CD14-positive monocyte (primary cell): ENCODE measurements at places on chromosomes 6 and 20.

DNA sequence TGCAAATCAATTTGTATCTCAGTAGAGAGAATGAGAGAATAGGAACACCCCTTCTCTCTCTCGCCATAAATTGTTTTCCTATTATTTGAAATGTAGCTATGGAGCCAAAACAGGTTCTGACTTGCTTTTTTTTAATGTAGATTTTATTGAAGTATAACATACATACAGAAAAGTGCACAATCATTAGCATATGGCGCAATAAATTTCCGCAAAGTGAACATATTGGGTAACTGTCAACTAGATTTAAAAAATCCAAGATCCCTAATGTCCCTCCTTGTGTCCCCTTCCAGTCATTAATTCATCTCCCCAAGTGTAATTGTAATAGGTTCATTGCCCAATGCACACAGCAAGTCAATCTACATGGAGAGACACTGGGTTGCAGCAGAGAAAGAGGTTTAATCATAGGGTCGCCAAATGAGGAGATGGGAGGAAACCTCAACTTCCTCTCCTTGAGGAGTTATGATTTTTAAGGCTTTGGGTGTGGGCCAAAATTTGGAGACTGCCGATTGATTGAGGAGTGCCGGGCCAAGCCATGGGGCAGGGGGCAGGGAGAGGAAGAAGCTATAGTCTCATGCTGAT is 43.3 kb upstream of the TGM3 start:
- DNase-seq: peak; percentile 85

DNA sequence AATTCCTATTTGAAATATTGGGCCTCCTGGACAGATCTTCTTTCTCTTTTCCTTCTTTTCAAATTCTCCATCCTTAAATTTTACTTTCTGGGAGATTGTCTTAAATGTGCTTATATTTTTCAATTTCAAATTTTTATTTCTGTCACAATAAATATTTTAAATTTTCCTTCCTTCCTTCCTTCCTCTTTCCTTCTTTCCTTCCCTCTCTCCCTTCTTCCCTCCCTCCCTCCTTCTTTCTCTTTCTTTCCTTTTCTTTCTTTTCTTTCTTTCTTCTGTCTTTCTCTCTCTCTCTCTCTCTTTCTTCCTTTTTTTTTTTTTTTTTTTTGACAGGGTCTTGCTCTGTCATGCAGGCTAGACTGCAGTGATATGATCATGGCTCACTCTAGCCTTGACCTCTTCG is 16.7 kb upstream of the PNRC1 start:
- no peak for DNase-seq

- no peak for DNase-seq
These were observed 265.0 kb downstream of the CDC5L start for GRCh38 chr6:44652547-44652946.

GRCh38 chr20:51607170-51607569 is 64.7 kb upstream of the NFATC2 start:
- DNase-seq: no peak

- no peak for DNase-seq
These were observed 394.0 kb downstream of the LAMA2 start for GRCh38 chr6:129276986-129277385.

- DNase-seq: no peak
These were observed 43.8 kb upstream of the FOXQ1 start for GRCh38 chr6:1267790-1268762.

DNA sequence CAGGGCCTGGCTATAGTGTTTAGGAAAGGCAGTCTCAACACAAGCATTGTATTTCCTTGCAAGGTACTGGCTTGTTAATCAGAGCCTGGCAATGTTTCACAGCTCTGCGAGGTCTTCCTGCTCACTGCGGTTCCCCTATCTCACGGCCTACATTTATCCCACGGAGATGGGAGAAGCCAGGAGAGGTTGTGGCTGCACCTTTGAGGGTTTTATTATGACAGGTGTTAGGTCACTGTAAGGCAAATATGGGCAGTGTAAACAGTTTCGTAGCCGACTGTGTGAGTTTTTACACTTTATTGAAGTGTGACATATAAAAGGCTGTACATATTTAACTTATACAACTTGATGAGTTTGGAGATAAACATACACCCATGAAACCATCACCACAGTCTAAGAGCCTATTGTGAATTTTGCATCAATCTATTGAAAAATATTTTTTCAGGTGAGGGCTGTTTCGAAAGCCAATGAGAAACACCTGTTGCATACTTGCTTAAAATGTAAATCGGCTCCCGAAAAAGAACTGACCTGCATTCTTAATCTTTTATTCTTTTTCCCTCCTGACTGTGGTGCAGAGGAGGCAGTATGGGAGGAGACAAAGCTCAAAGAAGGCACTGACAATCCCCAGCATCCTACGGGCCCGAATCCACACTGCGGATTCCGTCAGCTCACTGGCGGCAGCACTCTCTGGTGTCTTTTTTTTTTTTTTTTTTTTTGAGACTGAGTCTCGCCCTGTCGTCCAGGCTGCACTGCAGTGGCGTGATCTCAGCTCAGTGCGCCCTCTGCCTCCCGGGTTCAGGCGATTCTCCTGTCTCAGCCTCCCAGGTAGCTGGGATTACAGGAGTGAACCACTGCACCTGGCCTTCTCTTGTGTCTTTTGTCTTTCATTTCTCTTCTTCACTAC is 7.5 kb upstream of the RBM38 start:
- no peak for DNase-seq

- DNase-seq: no peak
These were observed 20.2 kb upstream of the TULP4 start for GRCh38 chr6:158292016-158292415.

DNA sequence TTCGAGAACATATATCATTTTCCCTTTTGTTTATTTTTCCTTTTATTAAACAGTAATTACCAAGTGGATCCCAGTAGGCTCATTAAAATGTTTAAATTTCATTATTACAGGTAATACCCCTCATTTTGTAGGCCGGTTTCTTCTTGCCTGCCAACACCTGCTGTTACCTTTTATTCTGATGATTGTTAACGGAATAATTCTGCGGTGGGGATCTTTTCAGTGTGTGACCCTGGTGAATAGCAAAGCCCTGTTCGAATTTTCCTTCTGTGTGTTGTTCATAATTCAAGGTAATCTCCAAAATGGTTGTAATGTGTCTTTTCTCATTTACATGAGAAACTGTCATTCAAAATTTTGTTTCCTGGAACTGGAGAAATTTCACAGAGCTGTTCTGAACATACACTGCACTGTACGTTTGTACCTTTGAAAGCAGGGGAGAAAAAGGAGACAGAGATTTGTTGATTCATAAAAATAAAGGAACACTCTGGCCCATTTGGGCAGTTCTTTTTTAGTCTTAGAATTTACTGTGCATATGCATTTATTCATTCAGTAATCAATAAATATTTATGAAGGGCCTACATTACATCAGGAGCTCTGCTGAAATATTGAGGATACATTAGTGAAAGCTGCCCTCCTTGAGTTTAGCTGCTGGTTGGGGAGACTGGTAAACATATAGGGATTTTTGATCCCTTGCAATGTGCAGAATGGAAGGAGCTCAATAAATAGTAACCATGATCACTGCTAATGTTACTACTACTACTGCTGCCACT is 502.0 kb downstream of the QKI start:
- DNase-seq: no peak

- DNase-seq: no peak
These were observed 34.9 kb upstream of the ARHGAP18 start for GRCh38 chr6:129744880-129745237.

DNA sequence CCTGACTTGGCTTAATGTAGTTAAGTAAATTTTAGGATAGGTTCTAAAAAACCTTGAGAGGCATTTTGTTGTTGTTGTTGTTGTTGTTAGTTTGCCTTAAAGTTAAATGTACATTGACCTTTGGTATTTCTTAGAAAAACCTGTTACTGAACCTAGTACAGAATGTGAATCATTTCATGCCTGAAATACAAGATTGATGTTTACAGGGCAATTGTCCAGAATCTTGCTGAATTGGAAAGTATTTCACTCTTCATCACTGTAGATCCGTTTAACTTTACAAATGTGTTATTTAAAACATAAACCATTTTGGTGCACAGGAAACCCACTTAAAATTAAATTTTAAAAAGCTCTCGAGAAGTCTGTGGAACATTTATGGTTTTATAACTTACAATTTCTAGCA is 75.0 kb downstream of the CEP57L1 start:
- DNase-seq: no peak

DNA sequence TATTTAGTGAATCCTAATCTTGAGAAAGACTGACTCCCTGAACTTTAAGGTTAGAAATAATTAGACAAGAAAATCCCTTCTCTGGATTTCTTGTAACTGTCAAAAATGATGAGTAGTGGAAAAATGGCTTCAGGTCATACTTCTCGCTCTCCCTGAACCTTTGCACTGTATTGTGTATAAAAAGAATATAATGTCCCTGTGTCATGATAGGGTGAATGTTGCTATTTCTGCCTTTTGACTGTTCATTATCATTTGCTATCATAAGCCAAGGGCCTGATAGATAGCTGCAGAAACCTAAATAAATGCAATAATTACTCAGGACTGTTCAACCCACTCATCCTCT is 39.3 kb downstream of the ALDH8A1 start:
- DNase-seq: no peak

- no peak for DNase-seq
These were observed 14.3 kb downstream of the PHF3 start for GRCh38 chr6:63649847-63650265.

GRCh38 chr6:3293271-3294155 is 34.8 kb downstream of the PSMG4 start:
- no peak for DNase-seq

DNA sequence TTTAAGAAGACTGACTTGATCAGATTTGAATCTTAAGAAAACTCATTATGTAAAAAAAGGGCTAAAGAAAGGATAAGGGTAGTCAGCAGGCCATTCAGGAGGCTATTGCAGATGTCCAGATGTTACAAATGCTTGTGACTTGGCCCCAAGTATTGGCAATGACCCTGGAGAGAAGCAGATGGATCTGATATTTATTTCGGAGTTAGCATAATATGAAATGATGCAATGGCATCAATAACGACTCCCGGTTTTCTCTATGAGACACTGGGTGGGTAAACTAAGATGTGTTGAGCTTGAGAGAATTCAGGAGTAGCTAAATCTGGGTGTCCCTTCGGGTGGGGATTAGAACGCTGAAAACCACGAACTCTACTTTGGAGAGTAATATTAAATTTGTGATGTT is 149.7 kb downstream of the LAMA2 start:
- DNase-seq: no peak
